Stromal cell of bone marrow (primary cell): ENCODE measurements at places on chromosomes 12 and 14.
A peak's percentile ranks its signal among the peaks of the same experiment; 100 is the strongest.

- no peak for DNase-seq
Observed at GRCh38 chr14:64857979-64858744, 21.5 kb downstream of the SPTB start.

- DNase-seq: no peak
Observed at GRCh38 chr14:41859336-41859735, 252.7 kb downstream of the LRFN5 start.

DNA sequence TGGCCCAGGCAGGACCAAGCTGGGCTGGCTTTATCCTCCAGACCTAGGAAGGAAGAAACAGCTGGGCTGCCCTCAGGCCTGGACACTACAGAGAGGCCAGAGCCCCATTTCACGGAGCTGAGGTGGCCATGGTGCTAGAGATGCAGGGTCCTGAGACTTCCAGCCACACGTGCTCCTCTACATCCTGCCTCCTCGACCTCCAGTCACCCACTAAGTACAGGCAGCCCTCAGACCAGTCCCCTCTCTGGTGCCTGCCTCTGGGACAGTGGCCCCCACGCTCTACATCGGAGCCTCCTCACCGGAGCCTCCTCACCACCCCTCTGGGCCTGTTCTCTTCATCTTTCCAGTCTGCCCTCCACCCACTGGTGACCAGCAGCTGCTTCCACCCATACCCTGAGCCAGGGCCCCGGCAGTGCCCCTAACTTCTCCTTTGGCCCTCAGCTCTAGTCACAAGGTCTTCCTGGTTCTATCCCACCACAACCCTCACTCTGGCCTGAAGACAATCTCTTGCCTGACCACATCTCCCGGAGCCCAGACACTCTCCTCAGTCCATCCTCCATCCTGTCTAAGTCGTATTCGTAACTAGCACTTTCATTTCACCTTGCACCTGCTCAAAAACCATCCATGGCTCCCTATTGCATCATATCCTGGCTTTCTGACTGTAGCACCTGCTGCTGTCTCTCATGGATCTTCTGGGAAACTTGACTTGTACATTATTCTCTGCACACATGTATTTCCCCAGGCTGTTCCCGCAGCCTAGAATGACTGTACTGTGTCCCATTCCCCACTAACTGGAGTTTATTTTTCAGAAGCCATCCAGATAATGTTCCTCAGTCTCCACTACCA, 43.9 kb downstream of the DIO3 start:
- no peak for DNase-seq

DNA sequence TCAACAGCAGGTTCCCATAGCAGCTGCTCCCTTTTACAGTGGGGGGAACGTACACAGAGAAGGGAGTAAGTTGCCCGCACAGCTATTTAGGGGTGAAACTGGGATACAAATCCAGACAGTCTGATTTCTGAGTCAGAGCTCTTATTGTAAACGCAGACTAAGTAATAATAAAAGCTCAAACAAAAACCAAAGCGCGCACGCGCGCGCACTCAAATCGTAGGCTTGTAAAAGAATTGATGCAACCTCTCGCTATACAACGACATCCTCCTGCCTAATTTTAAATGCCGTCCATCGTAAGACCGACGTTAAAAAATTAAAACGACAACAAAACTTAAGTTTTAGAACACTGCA, 747 bp upstream of the DACT1 start:
- peak; percentile 70 for DNase-seq

DNA sequence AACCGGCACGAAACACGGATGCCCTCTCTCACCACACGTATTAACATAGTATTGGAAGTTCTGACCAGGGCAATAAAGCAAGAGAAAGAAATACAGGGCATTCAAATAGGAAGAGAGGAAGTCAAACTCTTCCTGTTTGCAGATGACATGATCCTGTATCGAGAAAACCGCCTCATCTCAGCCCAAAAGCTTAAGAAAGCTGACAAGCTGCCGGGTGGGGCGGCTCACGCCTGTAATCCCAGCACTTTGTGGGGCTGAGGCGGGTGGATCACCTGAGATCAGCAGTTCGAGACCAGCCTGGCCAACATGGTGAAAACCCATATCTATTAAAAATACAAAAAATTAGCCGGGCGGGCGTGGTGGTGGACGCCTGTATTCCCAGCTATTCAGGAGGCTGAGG, 17.7 kb downstream of the OR6S1 start:
- DNase-seq: no peak
